ENCODE measurements at places on chromosomes 1 and 21.

GRCh38 chr21:40270047-40270446, 402.8 kb downstream of the PCP4 start:
- DNase-seq, result no peak

DNA sequence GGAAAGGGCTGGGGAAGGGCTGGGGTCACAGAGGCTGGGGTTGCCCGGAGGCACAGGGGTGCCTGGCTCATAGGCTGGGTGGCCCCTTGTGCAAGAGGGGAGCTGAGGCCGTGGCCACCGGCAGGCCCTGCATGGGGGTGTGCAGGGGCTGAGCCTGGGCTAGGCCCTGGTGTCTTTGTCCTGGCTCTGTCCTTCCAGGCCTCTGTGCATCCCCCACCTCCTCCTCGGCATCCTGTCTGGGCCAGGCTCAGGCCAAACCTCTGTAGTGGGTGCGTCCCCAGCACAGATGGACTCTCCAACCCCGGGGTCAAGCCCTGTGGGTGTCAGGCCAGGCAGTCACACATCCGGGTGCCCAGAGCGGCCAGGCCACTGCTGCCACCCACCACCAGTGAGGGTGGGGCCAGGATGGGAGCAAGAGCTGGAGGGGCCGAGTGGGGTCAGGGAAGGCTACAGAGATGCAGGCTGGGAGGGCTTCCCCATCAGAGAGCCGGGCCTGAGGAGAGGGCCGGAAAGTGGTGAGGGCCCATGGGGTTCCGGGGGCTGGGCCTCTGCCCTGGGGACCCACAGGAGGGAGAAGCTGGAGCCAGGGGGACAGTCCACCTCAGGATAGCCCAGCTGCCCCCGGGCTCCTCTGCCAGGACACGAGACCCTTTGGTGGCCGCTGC, 19.4 kb downstream of the PANK4 start:
- DNase-seq, result no peak

GRCh38 chr1:215523906-215524305, 43.2 kb upstream of the KCTD3 start:
- DNase-seq, result no peak

DNA sequence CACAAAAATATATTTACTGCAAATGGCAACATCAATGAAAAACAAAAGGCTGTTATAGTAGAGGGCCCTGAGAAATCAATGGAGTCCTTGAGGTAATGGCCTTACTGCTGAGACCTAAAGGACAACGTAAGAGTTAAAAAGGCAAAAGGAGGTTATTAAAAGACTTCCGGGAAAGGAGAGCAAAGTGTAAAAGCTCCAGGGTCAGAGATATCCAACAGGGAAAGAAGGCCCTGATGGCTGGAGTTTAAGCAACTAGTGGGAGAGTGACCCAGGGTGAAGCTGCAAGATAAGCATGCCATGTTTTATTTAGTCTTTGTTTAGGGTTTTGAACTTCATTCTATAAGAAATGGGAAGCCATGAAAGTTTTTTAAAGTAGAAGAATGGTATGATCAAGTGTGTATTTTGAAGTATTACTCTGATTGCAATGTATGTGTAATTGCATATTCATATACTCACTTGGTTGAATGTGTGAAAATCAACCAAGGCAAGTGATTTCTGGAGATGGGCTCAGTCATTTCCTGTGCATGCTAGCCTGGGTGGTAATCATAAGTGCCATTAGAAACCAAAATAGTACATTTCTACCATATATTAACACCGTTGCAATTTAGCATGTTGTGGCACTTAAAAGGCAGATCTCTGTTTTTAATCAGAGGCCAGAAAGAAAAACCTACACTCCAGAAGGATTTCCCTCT, 5.3 kb upstream of the DPYD start:
- DNase-seq, result no peak

DNA sequence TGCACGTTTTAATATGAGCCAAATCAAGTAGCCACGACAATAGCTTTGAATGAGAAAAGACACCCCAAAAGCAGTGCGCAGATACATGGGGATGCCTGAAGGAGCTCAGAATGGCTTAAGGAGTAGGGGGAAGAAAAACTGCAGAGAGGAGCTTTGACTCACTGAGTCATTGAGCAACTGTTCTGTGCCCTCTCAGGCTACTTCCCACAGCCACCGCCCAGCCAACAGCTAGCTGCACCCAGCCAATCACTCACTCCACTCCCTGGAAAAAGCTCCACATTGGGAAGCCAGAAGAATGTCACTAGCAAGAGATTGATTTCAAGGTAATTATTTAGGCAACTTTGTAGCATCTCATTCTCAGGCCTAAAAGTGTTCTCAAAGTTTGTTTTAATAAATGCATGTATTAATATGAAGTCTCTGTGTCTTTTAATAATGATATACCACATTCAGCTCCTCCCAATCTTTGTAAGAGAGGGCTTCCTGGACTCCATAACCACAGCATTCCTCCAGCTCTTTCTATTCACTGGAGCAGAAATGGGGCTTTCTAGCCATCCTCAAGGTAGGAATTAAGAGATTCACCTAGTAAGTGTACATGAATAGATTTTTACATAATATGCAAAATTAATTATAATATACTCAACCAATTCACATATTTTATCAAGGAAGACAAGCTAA, 16.8 kb downstream of the DUSP10 start:
- peak; percentile 74 for DNase-seq

GRCh38 chr21:44572959-44573583, 458 bp upstream of the KRTAP10-4 start:
- no peak for DNase-seq
